ENCODE measurements at places on chromosomes 6 and 20. TPM values are rescaled to one million over a fixed set of nuclear protein-coding genes. Genes with fewer than 3 reads are reported as not detected.

The CLDN20 gene
- not detected for total RNA-seq

The OLIG3 gene
- total RNA-seq: not detected

The ZNF391 gene
- total RNA-seq: 4.5 TPM

The TPD52L1 gene
- 54.1 TPM for total RNA-seq

The TPX2 gene
- 2.1 TPM for total RNA-seq

The ZNF165 gene
- total RNA-seq: 0.24 TPM

The MAP3K5 gene
- 48.4 TPM for total RNA-seq

The VSTM2L gene
- 3.1 TPM for total RNA-seq

The KCNK16 gene
- not detected for total RNA-seq

The BACH2 gene
- total RNA-seq: 22.2 TPM

The MUC22 gene
- not detected for total RNA-seq

The OR2B2 gene
- total RNA-seq: not detected

The PSORS1C1 gene
- total RNA-seq: 3.0 TPM

The ANKRD66 gene
- not detected for total RNA-seq

The LY6G5C gene
- total RNA-seq: 3.3 TPM

The SOX18 gene
- total RNA-seq: 43.2 TPM

The POM121L2 gene
- total RNA-seq: not detected

The MOG gene
- total RNA-seq: not detected

The FAM184A gene
- 4.8 TPM for total RNA-seq
